Effector CD8-positive, alpha-beta T cell (primary cell): ENCODE measurements at places on chromosomes 7 and 10.

- no peak for DNase-seq
Observed at GRCh38 chr10:94131885-94132284, 138.2 kb downstream of the PLCE1 start.

DNA sequence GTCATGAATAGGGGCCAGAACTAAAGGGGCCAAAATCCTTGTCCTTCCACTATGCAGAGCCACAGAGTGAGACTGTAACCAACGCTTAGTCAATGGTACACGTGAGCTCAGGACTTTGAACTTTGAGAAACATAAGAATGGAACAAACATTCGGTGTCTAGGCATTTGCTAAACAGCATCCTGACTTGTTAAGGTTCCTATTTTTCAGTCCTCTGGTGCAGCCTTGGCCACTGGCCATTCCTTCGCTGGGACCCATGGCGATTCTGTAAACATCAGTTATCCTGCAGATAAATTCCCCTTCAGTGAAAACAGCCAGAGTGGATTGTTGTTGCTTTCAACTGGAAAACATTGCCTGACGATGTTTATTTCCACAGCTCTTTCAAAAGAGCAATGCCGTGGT is 266.8 kb downstream of the SORCS1 start:
- no peak for DNase-seq

- no peak for DNase-seq
Observed at GRCh38 chr7:103127006-103127405, 21.9 kb downstream of the NAPEPLD start.

- no peak for DNase-seq
Observed at GRCh38 chr7:150339409-150339809, 2.0 kb downstream of the RARRES2 start.

- no peak for DNase-seq
Observed at GRCh38 chr10:129279446-129280154, 187.4 kb upstream of the MGMT start.

DNA sequence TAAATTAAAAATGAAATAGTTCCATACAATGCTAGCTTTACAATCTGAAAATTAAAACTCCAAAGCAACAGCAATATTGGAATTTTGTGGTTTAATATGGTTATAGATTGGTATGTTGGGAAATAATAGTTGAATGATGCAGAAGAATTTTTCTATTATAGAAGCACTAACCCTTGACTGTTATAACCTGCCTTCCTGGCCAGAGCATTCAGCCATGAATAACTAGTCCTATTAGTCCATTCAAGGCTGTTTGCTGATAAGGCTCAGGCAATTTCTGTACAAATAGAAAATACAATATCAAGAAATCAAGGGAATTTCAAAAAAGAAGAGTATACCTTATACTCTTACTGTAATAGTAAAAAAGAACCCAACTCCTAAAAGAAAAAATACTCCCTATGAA is 101.6 kb upstream of the SP4 start:
- no peak for DNase-seq

DNA sequence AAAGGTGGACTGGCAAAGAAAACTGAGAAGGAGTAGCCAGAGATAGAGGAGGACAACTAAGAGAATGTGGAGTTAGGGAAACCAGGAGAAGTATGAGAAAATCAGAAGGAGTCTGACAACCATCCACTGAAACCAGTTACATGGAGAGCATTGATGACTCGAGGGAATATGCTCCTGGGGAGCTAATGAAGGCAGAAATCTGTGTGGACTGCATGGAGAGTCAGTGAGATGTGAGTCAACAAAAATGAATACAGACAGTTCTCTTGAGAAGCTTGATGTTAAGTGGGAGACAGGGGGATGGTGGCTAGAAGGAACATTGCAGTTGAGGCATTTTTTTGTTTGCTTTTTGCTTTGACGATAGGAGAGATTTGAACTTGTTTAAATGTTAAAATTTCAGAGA is 34.3 kb upstream of the ZNF32 start:
- no peak for DNase-seq

- no peak for DNase-seq
Observed at GRCh38 chr7:134098072-134098471, 29.1 kb upstream of the LRGUK start.

- DNase-seq, result no peak
Observed at GRCh38 chr7:39042670-39043069, 65.0 kb downstream of the POU6F2 start.

- no peak for DNase-seq
Observed at GRCh38 chr7:34491899-34492298, 166.1 kb upstream of the NPSR1 start.

DNA sequence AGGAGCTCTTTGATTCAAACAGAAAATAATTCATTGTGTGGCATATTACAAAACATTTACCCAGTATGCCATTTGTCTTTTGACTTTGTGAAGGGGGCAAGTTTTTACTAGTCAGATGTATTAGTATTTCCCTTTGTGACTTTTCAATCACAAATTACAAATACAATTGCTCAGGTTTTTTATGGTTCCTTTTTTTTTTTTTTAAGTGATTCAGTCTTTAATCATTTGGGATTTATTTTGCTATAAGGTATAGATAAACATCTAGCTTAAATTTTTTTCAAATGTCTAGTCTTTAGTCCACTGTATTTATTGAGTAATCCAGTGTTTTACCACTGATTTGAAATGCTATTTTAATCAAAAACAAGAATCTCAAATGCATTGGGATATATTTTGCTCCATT is 75.9 kb downstream of the AOAH start:
- DNase-seq, result no peak

- DNase-seq, result no peak
Observed at GRCh38 chr7:22425361-22425760, 68.4 kb upstream of the RAPGEF5 start.

DNA sequence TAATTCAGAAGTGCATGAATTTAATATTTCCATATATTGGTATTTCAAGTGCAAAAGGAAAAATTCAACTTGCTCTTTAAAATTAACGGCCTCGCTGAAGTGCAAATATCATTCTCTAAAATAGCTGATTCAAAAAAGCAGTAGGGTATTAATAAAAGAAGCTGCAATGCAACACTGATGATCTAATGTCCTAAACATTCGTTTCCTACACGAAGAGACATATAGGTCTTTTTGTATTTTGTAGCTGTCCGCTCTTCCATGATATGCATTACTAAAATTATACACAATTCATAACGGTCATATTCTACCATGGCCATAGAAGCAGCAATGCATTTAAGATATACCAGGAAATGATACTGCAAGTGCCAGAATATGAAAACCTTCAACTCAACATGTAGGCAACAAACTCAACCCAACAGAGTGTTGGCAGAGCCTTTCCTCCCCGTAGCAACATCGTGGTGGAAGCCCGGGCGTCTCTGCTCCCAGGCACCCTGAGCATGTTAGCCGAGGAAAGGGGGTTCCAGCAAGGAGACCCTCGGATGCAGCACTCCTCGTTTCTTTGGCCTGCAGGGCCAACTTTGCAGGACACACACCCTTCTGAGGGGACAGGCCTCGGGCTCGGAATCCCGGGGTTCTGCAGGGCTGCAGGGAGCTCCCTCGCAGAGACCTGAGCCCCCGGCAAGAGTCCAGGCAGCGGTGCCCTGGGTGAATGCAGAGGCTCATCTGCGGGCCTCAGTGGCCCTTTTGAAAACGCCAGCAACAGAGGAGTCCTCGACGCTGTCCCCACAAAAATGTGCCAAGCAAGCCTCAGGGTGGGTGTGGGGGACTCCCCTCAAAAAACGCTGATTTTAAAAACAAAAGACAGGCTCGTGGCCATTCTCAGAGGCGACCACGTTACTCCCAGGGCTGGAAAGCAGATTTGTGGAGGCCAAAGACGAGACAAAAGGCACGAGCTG is 1.6 kb downstream of the FAM171A1 start:
- no peak for DNase-seq

GRCh38 chr10:14543046-14543903 is 212.6 kb upstream of the FRMD4A start:
- peak; percentile 16 for DNase-seq

- DNase-seq, result no peak
Observed at GRCh38 chr7:105782391-105783042, 93.9 kb downstream of the ATXN7L1 start.

DNA sequence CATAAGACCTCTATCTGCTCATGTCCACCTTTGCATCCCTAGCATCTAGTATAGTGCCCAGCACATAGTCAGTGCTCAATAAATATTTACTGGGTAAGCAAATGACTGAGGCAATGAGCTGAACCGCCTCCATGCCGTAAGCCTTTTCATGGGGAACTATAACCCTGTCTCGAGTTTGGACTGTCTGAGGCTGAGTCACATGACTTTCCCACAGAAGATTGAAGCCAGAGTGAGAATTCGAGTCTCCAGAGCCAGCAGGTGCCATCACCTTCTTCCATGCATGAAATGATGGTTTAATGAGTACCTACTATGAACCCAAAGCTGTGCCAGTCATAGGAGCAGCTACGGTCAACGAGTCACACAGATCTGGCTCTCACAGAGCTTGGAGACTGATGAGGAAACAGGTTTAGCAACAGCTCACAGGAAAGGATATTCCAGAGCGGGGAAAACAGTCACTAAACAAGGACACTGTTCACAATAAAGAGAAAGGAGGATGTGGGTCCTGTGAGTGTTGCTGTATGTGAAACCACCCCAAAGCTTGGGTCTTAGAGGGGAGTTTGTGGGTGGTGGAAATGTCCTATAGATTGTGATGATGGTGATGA is 75.2 kb downstream of the TEX36 start:
- no peak for DNase-seq

DNA sequence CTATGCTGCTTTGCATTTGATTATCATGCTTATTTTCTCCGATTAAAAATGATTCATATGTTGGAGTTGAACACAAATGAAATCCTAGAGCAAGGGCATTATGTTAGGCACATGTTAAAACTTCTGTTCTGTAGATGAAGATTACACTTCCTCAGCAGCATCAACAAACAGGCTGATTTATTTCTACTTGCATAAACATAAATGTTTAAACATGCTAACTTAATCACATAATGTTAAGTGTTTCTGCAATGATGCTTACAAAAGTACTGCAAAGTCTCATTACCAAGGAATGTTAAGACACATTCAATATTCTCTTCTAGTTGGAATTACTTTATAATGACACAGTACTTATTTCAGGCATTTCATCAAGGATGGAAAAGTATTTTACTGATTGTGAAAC is 770.8 kb downstream of the ANKRD7 start:
- DNase-seq, result no peak

GRCh38 chr10:74445493-74445892 is 294.5 kb downstream of the ADK start:
- DNase-seq, result no peak

DNA sequence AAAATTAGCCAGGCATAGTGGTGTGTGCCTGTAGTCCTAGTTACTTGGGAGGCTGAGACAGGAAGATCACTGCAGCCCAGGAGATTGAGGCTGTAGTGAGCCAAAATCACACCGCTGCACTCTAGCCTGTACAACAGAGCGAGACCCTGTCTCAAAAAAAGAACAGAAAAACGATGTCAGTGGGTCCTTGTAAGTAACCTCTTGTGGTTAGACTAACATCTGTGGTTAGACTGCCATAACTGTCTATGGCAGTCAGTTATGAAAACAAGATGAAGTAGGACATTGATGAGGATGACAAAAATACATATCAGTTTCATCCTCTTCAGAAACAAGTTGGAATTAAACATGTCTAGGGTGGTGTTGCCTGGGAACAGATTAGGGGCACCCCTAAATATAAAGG is 53.3 kb downstream of the AKAP9 start:
- no peak for DNase-seq

- peak; percentile 5 for DNase-seq
Observed at GRCh38 chr7:26667514-26668133, 196.8 kb downstream of the SKAP2 start.
